ENCODE measurements at places on chromosomes 3 and 15. TPM values are rescaled to one million over a fixed set of nuclear protein-coding genes. Genes with fewer than 3 reads are reported as not detected.

DNA sequence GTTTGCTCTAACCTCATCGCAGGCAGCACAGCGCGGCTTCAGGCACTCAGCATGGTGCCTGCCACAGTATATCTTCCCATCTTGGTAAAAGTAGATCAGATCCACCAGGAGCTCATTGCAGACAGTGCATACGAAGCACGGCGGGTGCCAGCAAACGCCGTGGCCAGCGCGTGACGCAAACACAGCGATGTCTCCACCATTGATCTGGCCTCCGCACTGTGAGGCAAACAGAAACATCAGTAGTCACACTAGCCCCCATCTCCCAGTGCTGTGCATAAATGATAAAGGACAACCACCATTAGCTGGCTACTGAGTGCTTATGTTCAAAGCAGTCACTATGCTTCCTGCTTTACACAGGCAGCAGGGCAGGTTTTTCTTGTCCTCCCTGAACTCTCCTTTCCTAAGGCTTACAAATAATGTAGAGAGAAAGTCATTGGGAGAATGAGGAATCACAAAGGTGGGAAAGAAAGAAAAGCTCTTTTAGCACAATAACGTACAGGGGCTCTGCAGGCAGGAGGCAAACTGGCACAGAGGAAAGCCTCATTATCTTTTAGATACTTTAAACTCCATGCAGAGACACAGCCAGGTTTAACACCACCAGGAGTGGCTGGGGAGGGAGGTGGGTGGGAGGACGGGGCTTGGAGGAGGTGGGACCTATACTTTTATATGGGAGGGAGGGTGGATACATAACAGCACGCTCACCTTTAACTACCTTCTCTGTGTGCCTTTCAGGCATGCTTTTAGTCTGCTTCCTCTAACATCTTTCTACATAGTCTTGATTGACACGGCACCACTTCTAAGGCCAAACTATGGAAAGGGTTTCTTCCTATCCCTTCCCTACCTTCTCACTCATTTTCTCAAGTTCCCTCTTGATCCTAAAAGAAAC is 67.9 kb downstream of the PRICKLE2 start:
- DNase-seq, result no peak

DNA sequence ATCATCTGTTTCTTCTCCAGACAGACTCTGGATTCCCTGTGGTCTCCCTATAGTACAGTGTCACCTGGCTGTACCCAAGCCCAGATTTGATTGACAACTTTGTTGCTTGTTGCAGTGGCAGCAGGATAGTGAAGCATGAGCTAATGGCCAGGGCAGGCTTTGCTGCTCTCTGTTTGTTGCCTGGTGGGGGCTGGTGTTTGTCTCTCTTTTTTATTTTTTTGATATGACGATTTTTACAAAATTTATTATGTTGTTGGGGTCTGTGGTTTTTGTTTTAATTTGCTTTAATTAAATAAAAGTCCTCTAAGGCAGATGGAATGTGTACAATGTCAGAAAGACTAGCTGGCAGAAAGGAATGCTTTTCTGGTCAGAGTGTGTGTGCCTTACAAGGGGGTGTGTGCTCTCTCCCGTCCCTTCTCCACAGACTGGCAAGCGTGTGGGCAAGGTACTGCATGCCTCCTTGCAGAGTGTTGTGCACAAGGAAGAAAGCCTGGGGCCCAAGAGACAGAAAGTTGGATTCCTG is 15.2 kb upstream of the CLEC3B start:
- no peak for DNase-seq

- DNase-seq, result no peak
Observed at GRCh38 chr15:45499426-45499825, 23.1 kb downstream of the SLC30A4 start.

- no peak for DNase-seq
Observed at GRCh38 chr3:46901591-46902187, 24.2 kb downstream of the PTH1R start.

DNA sequence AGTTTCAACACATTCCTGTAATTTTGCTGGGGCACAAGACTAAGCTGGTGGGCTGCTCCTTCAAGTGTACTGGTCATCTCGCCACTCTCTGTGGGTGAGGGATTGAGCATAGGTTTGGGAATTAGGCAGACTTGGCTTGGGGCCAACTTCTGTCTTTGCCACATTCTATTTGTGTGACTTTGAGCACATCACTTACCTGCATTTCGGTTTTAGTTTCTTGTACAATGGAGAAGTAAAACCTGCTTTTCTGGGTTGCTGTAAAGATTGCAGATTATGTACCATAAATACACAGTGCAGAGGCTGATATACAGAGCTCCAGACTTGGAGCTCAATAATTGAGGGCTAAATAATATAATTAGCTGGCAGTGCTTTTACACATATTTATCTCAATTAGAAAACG is 162.1 kb downstream of the C3orf38 start:
- no peak for DNase-seq

The KCTD6 gene
- 7.1 TPM for polyA plus RNA-seq

- no peak for DNase-seq
Observed at GRCh38 chr3:42516443-42516842, 14.0 kb downstream of the VIPR1 start.

The RBMS3 gene
- not detected for polyA plus RNA-seq

GRCh38 chr3:2921903-2922302 is 188.3 kb downstream of the IL5RA start:
- DNase-seq, result no peak

DNA sequence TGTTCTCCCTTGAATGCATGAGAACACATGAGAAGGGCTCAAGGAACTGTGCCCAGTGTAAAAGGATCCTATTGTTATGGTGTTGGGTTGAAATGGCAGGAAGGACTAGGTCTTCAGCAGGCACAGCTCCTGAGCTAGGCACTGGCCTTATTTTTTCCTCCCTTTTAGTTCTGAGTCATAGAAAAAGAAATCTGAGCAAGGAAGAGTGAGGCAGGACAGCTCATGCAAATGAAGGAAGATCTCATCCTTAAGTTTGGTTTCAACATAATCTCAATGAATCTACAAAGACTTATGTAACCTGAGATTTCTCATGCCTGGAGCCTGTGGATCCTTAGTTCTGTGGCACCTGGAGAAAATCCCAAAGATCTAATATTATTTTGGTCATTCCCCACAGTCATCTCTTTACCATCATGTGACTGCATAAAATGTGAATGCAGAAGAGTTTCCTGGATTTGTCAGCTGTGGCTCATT is 188.6 kb upstream of the TBL1XR1 start:
- DNase-seq, result peak; percentile 22

All from CD14-positive monocyte (primary cell).